ENCODE measurements at places on chromosomes 7 and 10. TPM values are rescaled to one million over a fixed set of nuclear protein-coding genes. Genes with fewer than 3 reads are reported as not detected.
A peak's percentile ranks its signal among the peaks of the same experiment; 100 is the strongest.

DNA sequence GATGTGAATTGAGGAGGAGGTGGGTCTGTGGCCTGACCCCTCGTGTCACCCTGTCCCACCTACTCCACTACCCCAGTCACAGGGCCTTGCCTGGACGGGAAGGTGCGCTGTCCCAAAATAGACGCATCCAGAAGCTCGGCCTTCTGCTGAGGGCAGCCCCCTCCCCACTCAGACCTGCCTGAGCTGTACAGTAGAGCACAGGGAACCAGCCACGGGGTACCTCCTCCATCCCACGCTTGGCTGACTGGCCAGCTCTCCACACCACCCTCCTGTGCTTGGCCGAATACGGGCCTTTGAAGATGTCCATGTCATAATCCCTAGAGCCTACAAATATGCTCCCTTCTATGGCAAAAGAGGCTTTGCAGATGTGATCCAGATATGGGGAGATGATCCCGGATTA is 88.3 kb downstream of the CHST15 start:
- no peak for DNase-seq

- no peak for DNase-seq
These were observed 261.1 kb downstream of the AUTS2 start for GRCh38 chr7:69859342-69859741.

DNA sequence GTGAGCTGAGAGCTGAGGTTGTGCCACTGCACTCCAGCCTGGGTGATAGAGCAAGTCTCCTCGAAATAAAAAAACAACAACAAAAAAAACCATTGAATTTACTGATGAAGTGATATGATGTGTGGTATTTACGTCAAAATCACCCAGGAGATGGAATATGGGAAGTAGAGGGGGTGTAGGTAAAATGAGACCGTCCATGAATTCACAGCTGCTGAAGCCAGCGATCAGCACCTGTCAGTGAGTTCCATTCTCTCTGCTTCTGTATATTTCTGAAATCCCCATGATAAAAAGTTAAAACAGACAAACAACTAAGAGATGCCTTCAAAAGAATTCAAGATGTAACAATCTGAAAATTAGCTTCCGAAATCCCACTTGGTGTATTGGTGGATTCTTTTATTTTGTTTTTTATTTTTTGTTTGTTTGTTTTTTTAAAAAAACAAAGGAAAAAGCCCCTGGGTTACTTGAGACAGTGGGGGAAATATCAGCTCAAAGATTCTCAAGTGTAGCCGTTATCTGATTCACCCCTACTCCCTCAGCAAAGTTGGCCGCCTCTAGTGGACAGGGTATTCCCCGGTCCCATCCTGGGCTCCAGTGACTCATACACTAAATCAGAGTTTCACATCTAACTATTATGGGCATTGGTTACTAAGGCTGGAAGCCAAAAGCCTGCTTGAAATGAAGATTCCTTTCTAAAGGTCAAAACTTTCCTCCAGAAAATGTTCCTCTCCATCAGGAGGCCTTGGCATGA is 76.4 kb downstream of the MAP3K8 start:
- DNase-seq: no peak

DNA sequence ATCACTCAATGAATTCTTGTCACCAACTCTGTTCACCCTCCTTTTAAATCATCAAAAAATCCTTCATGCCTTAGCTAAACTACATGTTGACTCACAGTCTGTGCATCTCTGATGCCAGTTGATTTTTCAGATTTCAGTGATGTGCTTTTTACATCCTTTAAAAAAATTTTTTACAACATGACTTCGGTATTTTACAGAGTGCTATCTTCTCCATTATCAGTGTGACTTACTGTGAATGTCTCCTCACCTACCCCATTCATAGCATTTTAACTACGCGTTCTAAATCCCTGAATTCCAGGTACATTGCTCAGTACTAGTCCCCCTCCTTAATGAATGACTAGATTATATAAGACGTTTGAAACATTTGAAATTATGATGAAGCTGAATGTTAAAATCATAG is 98.7 kb downstream of the DNAH11 start:
- DNase-seq: no peak

Gene GPR22
- 0.09 TPM for polyA plus RNA-seq

DNA sequence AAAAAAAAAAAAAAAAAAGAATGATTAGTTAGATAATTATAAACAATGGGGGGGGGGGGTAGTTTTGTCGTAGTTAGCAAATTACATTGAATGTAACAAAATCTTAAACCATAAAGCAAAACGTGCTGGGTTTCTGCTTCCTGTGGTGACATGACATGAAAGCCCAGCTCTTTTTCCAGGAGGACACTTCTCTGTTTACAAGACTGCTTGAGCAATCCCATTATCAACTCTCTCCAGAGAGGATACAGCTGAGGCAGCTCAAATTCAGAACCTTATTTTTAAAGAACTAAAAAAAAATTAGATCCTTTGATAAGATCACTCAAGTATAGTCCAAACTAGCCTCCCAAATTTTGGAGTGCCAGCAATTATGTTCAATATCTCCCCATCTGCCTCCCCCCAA is 58.6 kb downstream of the ADRB1 start:
- DNase-seq: no peak

DNA sequence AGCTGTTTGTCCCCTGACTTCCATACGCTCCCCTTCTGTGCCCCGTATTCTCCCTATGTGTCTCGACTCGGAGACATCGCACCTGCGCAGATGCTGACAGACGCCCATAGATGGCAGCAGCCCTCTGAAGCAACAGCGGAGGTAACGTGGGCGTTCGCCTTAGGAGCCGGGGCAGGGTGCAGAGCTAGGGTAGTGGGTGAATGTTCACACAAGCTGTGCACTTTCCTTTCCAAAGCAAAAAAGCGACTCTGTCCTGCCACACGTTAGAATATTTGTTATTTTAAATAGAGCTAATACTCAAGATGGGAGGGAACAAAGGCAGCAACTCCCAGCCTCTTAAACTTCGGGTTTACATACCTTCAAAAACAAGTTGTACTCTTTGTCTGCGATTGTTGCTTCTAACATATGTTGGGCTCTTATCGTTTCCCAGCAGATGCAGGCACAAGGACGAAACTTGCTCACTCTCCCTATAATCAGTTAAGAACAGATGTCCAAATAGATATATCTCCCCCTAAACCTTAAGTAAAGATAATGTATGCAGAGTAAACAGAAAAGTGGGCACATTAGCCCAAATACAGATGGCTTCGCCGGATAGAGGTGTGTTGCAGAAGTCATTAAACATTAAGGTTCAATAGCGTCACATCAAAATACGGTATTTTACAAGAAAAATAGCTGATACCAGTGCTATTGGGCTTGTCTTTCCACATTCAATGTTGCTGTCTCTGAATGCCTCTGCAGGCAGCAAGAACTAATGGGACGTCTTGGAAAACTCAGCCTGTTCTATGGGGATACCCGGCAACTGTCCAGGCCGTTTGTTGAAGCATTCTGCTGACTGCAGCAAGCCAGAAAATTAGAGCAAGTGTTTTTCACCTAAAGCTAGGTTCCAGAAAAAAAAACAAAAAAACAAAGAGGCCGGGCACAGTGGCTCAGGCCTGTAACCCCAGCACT is 340.3 kb upstream of the PRKCQ start:
- DNase-seq: no peak

DNA sequence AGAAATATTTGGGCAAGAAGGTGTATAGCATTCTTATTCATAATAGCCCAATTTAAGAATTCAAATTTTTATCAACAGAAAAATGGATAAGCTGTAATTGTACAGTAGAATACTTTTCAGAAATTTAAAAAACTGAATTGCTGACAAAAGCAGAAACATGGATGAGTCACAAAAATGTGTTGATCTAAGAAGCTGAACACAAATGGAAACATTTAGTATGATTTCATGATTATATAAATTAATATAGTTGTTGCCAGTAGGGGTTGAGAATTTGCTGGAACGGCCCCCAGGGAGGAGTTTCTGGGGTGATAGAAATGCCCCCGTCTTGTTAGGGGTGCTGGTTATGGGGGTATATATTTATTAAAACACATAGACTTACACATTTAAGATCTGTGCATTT is 179.1 kb downstream of the KLF6 start:
- DNase-seq: no peak

- DNase-seq: no peak
These were observed 67.1 kb upstream of the RPA3 start for GRCh38 chr7:7785344-7785973.

DNA sequence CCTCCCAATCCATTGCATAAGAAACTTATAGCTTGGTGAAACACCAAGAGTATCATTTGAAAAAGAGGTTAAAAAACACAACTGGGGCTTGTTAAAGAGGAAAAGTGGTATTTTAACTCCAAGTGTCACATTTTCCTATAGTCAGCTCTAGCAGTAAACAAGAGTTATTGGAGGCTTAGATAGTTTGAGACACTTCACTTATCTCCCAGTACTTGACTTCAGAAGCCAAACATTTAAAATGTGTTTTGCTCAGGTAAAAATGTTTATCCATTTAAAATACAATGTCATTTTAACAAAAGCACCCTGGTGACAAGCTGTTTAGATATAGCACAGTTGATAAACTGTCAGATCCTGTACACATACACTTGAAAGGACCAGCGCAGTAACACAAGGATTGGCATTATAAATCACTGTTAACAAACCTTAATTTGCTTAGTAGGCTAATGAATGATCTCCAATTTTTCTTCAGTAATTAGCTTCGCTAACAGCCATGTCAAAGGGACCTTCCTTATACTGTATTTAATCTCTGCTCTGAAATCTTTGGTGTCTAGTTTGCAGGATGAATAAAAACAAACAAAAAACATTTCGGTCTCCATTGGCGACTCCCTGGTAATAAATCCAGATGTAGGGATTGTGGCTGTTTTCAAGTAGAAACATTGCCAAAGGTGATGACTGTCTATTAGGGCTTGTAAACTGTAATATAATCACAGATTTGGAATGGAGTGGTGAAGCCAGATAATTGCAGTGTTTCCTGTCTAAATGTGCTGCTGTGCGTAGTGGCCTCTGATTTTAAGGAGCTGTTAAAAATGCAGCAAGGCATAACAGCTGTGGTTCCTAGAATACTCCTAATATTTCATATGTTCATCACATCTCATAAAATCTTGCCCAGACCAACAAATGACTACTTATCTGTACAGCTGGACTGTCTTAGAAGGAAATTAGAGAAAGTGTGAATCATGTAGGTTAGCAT is 545.1 kb downstream of the AUTS2 start:
- peak; percentile 82 for DNase-seq

- DNase-seq: no peak
These were observed 67.0 kb upstream of the ARID5B start for GRCh38 chr10:61834519-61834918.

DNA sequence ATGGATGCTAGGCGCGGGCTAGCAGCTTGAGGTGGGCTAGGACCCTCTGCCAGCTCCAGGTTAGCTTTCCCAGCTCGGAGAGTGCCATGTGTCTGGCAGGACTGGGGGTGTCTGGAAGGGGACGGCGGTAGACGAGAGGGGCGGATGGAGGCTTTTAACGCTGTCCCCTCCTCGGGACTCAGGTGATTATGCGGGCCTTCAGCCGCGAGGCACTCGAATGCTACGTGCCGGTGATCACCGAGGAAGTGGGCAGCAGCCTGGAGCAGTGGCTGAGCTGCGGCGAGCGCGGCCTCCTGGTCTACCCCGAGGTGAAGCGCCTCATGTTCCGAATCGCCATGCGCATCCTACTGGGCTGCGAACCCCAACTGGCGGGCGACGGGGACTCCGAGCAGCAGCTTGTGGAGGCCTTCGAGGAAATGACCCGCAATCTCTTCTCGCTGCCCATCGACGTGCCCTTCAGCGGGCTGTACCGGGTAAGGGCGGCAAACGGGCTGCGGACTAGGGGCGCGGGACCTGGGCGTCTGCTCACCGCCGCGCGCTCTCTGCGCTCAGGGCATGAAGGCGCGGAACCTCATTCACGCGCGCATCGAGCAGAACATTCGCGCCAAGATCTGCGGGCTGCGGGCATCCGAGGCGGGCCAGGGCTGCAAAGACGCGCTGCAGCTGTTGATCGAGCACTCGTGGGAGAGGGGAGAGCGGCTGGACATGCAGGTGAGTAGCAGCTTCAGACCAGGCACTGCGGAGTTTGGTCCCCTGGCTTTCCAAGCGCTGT is 1.1 kb downstream of the CYP26A1 start:
- no peak for DNase-seq

GRCh38 chr7:75737856-75738603 is 711 bp downstream of the HIP1 start:
- DNase-seq: peak; percentile 36

Gene TDRD1
- polyA plus RNA-seq: 0.18 TPM

DNA sequence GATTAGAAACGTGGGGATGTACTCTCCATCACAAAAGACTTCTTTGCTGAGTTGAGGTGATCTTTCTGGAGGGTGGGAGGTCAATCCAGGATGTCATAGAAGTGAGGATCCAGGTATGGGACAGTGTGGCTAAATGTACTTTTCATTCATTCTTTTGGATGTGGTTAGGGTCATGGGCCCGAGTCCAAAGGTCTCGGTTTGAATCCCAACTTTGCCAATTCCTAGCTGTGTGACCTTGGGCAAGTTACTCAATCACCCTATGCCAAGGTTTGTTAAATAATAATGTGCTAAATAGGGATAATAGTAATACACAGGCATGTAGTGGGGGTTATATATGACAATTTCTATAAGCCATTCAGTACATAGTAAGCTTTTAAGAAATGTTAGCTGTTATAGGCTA is 91.4 kb downstream of the SAMD9 start:
- DNase-seq: no peak

DNA sequence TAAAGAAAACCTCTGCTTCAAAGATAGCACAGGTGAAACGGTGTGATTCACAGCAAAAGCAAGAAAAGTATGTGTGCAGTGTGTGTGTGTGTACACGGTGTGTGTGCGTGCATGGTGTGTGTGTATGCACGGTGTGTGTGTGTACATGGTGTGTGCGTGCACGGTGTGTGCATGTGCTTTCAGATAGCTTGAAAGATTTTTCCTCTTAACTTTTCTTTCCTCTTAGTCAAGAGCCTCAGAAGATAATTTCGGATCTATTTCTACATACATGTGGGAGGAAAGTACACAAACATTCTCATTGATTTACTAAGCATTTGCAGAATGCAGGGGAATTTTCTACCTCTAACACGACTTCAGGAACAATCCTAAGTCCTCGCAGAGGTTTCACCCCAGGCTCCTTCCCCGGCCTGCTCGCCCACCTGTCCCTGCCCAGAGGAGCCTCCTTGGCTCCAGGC is 2.9 kb downstream of the FGFR2 start:
- no peak for DNase-seq

- no peak for DNase-seq
These were observed 18.4 kb downstream of the GIMAP5 start for GRCh38 chr7:150755473-150756099.

Gene FAM241B
- 8.0 TPM for polyA plus RNA-seq

- no peak for DNase-seq
These were observed 205.4 kb downstream of the ZMYND11 start for GRCh38 chr10:340646-341045.

DNA sequence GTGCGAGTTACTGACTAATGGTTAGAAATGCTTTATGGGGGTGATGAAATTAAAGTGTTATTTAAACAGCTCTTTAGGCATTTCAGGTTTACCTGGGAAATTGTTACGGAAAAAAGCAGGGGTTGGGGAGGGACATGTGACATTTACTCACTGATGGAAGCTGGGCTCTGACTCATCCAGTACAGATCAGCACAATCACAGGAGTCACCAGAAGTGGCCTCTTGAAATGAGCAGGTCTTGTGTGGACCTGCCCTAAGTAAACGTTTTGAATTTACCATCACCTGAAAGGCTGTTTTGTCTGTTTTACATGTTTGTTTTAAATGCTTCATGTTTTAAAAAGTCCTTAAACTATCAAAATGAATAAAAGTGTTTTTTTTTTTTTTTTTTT is 2.3 kb downstream of the GLRX3 start:
- DNase-seq: no peak

Gene NODAL
- polyA plus RNA-seq: 0.49 TPM

GRCh38 chr10:93498166-93498565 is 1.8 kb downstream of the CEP55 start:
- DNase-seq: no peak

GRCh38 chr10:49739426-49739825 is 22.7 kb downstream of the OGDHL start:
- no peak for DNase-seq

Measured in right lung (tissue), 10 donors.